ENCODE measurements at places on chromosomes 12 and 14.

DNA sequence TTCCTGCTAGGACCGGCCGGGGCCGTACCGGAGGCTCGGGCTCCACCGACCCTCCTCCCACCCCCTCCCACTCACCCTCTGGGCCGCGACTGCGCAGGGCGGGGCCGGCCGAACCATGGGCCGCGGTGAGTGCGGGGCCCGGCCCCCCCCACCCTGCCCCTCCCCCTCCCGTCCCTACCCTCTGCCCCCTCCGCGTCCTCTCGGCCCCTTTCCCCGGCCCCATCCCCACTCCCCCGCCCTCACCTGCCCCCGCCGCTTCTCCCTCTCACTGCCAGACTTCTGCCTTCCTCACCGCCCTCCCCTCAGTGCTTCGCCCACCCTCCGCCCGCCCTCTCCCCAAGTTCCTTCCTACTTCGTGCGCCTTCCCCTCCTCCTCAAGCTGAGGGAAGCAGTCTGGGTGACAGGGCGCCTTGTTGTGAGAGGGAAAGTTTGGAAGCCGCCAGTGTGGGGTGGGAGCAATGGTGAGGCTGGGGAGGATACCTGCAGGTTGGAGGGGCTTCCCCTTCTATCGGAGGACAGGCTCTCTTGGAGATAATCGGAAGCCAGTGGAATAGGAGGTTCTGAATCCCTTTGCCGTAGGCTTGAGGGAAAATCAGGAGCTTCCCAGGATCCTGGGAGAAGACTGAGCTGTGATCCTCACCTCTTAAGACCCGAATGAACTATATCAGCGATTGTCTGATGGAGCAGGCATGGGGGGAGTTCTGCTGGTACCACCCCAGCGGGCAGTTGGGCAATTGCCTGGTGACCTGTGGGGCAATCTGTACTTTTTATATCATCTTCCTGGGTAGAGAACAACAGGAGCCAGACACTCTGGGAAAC lies 472 bp downstream of the MBD6 start:
- DNase-seq = no peak

DNA sequence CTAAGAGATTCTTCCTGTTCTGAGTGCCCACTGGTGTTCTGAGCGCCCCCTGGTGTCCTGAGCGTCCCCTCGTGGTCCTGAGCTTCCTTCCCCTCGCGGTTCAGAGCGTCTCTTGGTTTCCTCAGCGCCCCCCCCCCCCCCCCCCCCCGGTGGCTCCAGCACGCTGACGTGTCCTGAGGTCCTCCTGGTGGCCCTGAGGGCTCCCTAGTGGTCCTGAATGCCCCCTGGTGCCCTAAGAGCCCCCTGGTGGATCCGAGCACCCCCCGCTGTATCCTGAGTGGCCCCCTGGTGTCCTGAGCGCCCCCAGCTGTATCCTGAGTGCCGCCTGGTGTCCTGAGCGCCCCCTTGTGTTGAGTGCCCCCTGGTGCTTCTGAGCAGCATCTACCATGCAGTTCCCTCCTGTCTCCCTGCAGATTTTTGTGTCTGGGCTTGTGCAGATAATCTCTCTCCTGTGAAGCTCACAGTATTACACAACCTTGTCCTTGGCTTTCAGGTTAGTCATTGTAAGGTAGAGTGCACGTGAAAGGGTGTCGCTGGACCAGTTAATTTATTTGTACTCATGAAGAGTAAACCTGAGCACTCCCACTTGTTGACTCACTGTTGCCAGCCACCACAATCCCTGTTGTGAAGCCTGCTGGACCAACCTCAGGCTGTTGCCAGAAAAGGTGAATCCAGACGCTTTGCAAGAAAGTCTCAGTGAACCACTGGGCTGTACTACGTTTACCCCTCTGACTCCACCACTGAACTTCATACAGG lies 1168.4 kb downstream of the TMEM121 start:
- DNase-seq = no peak

DNA sequence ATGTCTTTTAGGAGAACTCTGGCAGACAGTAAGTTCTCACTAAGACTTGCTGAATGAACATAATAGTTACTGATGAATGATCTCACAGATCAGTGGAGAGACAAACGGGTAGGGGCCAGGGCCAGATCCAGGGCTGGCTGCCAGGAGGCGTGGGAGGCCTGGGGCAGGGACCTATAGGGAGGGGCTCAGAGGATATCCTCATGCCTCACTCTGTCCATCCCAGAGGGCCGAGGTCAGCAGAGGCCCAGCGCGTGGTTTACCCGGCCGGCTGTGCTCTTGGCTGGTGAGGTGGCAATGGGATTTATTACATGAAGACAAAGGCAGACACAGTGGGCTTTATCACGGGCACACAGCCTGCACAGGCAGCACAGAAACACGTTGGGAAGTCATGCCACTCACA lies 85.4 kb downstream of the CHGA start:
- no peak for DNase-seq

DNA sequence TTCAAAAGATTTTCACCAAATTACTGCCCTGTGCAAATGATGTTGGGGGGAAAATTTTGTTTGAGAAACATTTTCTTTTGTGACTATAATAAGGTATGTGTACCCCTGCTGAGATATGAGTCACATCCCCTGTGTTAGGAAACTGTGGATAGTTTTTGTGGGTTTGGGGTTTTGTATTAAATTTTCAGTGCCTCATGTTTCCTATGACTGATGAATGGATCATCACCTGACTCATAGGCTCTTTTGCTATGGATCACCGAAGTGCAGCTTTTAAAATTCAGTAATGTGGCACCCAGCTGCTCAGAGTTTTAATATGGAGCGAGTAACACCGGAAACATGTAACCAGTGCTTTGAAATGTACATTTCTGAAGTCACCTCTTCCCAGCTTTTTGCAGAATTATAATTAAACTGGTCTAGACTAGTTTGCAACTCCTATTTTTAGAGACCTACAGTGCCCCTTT lies 167.4 kb upstream of the HMGA2 start:
- no peak for DNase-seq

- DNase-seq = no peak
These were observed 25.7 kb downstream of the FGF23 start for GRCh38 chr12:4353785-4354208.

- no peak for DNase-seq
These were observed 610 bp downstream of the VSIG10 start for GRCh38 chr12:118103201-118103600.

DNA sequence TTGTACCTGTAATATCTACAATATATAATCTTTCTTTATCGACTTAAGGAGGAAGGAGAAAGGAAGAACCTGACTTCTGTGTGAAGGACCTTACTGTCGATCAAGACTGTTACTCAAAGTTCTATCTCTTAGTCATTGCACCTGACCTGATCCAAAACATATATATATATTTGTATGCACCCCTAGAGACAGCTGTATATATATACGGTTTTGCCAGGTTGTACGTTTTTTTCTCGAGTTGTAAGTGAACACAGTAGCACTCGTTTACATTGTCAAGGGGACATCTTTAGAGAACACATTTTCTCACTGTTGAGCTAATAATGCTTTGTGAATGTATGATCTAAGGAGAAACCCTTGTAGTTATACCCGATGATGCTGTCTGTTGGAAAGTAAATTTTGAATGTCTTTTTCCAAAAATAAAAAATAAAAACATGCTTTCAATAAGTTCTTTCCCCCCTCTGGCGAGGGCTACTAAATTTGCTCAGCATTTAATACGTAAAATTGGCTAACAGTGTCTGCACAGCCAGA lies 536 bp upstream of the SLC35E3 start:
- DNase-seq = no peak

- DNase-seq = no peak
These were observed 157.3 kb downstream of the BCAT1 start for GRCh38 chr12:24791622-24792021.

DNA sequence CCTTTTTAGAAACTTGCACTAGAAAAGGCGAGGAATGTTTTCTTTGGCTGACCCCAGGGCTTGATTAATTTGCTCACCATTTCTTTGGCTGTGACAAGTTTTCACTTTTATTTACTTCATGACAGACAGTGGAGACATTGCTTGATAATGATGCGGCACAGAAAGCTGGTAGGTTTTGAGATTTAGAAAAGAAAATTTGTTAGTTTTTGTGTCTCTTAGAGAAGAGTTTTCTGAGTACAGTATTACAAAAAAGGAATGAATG lies 18.4 kb downstream of the SRGAP1 start:
- DNase-seq = no peak

GRCh38 chr12:111777345-111778045 lies 10.8 kb downstream of the ALDH2 start:
- no peak for DNase-seq

GRCh38 chr12:42590330-42590934 lies 886 bp upstream of the PRICKLE1 start:
- DNase-seq = no peak

- no peak for DNase-seq
These were observed 7.6 kb upstream of the BRMS1L start for GRCh38 chr14:35818346-35819115.

- DNase-seq = peak; percentile 5
These were observed 39.3 kb downstream of the CCDC177 start for GRCh38 chr14:69535230-69535848.

GRCh38 chr14:21867541-21867940 lies 193.9 kb upstream of the OR4E1 start:
- no peak for DNase-seq

DNA sequence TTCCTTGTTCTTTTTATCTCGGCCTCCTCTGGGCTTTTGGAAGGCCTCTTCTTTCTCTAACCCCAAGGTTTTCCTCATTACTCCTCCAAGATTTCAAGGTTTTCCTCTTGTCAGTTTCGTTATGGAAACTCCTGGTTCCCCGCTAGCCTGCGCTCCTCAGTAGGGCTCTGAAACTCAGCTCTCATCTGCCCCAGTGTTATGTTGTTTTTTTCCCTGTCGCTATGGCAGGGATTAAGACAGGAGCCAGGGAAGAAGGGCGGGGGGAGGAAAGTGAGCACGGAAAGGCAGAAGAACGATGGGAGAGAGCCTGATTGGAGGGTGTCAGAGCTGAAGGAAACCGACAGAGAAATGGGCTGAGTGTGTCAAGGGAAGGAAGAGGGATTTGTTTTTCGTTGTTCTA lies 26.5 kb upstream of the JDP2 start:
- DNase-seq = no peak

DNA sequence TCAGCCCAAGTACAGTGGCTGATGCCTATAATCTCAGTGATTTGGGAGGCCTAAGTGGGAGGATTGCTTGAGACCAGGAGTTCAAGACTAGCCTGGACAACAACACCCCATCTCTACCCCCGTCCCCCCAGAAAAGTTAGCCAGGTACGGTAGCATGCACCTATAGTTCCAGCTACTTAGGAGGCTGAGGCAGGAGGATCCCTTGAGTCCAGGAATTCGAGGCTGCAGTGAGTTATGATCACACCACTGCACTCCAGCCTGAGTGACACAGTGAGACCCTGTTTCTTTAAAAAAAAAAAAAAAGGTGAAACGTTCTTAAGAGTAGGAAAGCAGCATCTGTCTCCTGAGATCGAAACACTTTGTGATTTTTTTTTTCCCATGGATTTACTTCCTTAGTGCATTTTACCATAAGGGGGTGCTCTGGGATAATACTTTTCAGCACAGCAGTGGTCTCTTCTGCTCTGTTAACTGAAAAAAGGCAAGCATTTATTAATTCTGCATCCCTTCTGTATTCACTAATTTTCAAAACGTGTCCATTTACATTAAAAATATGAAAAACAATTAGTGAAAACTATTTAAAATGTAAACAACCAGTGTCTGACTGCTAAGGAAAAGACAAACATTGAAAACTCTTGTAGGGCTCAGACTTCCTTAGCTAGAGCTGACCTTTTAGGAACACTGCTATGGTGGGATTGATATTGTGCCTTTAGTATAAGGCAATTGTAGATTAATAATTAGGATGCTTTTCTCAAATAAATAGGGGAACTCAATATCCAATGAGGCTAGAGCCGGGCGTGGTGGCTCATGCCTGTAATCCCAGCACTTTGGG lies 31.2 kb upstream of the USP44 start:
- DNase-seq = peak; percentile 41

DNA sequence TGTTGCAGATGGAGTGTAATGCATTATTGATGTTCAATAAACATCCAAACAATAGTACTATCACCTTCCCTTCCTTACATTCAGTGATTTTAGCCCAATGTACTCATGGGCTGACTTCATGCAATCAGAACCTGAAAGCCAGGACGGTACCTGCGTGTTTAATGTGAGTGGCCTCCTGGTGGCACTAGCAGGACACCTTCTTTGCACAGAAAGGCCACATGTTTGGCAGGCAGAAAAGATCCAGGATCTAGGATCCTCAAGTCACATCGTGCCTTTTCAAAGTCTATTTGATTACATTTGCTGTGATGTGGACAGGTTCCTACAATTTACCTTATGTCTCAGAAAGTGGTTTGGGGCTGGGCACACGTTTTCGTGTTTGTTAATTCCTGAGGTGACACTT lies 82.9 kb downstream of the NEDD1 start:
- no peak for DNase-seq

- no peak for DNase-seq
These were observed 20.5 kb downstream of the MEG3 start for GRCh38 chr14:100846309-100846859.

- DNase-seq = no peak
These were observed 26.4 kb downstream of the NOS1 start for GRCh38 chr12:117334855-117335587.

- peak; percentile 63 for DNase-seq
These were observed 79.6 kb downstream of the EXOC5 start for GRCh38 chr14:57189070-57189469.

- DNase-seq = no peak
These were observed 43.9 kb downstream of the GIT2 start for GRCh38 chr12:109952160-109952858.

- no peak for DNase-seq
These were observed 231.8 kb upstream of the CRY1 start for GRCh38 chr12:107325075-107325608.

DNA sequence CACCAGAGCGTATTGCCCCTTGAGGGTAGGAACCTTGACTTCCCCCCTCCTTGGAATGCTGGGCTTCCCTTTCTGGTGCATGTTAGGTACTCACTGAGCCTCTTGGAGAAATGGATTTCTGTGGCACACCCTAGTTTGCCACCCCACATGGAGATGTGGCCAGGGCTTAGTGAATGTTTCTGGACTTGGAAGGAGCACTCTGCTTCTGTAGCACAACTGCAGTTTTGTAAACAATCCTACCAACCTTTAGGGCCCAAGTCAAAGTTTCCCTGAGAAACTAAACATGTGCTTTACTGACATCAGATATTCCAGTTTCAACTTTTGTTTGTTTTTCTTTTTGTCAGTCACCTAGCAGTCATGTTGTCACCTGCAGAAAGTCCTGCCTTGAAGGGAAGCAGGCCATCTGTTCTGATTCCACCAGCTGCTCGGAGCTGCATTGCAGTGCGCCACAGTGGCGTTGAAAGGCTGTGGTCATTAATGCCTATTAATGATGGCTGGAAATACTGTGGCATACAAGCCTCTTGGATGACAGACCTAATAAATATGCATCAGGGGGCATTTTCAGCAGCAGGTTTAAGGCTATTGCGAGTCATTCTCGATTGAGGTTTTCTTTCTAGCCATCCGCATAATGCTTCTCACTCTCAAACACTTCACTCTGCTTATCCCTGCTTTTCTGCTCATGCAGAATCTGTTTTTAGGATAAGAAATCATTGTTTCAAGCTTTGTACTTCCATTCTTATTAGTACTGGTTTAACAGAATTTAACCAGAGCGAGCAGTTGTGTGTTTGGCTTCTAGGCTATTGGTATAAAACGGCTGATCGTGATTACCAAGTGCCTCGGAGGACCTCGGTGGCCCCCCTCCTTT lies 7.8 kb downstream of the PELI2 start:
- DNase-seq = peak; percentile 25

- no peak for DNase-seq
These were observed 47.4 kb downstream of the AVPR1A start for GRCh38 chr12:63103494-63104131.
